PC-3 (cell line): ENCODE measurements at places on chromosomes 2 and 18.
A peak's percentile ranks its signal among the peaks of the same experiment; 100 is the strongest.

- no peak for DNase-seq
These were observed 118.0 kb downstream of the MIB1 start for GRCh38 chr18:21858544-21858943.

DNA sequence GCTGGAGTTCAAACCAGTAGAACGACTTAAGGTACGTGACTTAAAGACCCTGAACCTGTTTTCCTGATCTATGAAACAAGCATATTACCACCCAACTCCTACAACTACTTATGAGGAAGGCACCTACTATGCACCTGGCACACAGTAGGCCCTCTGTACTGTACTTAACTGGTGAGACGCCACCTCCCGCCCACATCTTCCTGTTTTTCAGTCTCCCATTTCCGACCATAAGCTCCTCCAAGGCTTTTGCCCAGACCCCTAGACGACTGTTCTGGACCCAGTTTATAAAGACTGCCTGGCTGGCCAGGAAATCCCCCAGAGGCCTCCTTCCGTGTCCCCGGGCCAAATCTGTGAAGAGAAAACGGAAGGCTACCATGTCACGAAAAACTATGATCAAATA lies 1.5 kb downstream of the GALNT14 start:
- no peak for DNase-seq

DNA sequence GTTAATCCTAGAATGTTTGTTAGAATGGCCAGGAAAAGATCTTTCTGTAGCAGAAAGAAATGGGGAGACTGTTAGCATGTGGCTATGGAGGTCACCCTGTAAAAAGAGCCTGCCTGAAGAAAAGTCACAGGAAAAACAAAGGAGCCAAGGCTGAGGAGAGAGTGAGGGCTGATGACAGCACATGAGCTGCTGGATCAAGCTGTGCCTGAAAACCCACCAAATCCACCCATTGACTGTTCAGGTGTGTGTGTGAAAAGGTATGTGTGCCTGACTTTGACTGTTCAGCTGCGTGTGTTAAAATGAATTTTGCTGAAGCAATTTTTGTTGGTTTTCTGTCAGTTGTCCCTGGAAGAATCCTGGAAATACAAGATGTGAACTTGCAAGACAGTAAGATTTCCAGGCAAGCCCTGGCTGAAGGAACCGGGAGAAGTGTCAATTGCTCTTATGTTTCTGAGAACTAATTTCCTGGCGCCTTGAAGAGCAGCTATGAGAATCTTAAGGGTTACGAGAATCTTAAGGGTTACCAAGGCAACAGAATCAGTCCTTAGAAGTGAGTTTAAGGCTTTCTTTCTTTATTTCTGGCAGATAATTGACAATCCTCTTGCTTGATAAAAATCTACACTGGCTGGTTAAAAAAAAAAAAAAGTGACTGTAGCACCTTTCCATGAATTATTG lies 73.0 kb upstream of the LGALSL start:
- no peak for DNase-seq

GRCh38 chr2:96945014-96945413 lies 41.4 kb downstream of the FAM178B start:
- no peak for DNase-seq

GRCh38 chr2:172270278-172271079 lies 156.9 kb upstream of the ITGA6 start:
- DNase-seq, result no peak

DNA sequence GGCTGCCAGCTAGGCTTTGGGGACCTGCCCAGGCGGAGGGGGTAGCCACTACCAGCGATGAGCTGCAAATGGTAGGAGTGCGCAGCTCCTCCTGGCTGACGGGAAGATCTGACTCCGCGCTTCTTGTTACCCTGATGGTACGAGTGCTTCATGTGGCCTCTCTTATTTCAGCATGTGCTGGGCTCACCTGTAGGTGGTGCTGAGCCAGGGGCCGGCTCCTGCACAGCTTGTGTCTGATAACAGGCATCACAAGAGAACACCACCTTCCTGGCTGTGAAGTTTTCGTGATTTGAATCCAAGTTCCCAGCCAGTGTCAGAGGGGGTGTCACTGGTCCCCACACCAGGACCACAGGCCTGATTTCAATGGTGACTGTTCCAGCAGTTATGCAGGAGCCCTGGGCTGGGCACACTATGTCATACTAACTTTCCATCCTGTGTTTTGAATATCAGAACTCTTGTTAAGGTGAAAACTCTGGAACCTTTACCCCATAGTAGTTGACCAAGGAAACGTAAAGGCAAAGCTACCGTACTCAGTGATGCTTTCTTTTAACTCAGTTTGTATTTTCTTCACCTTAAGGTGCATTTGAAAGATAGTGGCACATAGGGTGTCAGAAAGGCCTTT lies 28.0 kb downstream of the APCDD1 start:
- no peak for DNase-seq

DNA sequence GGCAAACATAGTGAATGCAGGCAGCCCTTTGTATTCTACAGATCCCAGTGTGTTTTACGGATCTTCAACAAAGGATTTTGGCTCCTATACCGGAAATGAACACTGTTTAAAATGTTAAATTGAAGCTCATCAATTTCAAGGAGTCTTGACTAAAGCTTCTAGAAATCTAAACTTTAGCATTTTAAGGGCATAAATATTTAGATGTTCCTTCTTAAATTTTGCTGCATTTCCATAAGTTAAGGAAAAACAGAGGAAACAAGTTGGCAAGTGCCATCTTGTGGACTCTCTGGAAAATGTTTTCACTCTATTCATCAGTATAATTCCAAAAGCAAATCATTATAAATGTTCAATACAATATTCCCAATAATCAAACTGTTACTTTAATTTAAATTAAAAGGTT lies 19.6 kb downstream of the CHN1 start:
- DNase-seq, result peak; percentile 41

DNA sequence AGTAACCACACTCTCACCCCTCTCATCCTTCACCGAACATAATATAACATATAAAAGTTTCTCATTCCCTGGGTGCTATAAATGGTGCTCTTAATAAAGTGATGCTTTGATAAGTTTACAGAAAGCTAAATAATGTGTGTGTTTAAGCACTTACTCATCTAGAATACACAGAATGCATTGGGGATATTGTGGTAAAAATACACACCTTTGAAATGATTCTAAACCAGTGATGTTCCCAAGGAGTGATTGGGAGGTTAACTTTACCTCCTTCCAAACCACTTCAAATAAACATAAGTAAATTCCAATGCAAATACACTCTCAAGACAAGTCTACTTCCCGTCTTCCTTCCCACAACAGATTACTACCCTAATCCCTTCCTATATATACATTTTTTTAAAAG lies 85.3 kb upstream of the TWSG1 start:
- peak; percentile 49 for DNase-seq

- DNase-seq, result peak; percentile 64
These were observed 229.2 kb downstream of the GLI2 start for GRCh38 chr2:120964819-120965218.

GRCh38 chr18:9825571-9826073 lies 60.2 kb upstream of the TXNDC2 start:
- peak; percentile 95 for DNase-seq

GRCh38 chr18:48656582-48656981 lies 117.8 kb downstream of the CTIF start:
- DNase-seq, result no peak

- no peak for DNase-seq
These were observed 91.2 kb upstream of the LDAH start for GRCh38 chr2:20914087-20914486.

DNA sequence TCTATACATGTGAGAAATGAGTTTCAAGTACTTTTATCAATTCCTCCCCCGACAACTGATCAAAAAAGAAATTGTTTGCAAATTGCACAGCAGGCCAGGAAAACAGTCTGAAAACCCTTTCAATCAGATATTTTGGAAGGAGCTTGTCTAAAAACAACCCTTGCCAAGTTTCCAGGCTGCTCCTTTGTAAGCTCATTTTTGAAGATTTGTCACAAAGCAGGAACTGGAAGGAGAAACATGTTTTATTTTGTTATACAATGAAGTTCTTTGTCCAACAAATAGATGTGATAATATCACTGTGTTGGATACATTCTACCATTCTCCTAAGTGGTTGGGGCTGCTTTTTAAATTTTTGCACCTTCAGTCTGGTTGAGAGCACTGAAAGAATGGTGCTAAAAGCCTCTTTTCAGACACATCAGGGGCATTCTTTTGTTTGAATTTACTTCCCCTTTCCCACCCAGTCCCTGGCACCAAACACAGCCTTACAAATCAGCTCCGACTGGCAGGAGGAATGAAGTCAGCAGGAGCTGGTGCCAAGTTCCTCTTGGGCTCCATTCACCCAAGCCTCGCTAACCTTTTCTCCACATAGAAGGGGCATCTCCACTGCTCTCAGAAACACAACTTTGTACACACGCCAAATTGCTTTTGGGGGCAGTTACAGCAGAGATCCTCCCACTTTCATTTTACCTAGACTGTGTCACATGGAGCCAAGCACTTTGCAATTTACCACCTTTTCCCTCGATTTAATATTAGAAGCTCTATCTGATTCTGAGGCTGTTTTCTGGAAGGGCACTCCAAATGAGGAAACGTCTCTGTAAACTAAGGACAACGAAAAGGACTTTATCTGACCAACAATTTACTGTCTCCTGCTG lies 88.0 kb downstream of the C1D start:
- DNase-seq, result peak; percentile 38

GRCh38 chr2:28684142-28684858 lies 67.3 kb upstream of the PPP1CB start:
- DNase-seq, result no peak

DNA sequence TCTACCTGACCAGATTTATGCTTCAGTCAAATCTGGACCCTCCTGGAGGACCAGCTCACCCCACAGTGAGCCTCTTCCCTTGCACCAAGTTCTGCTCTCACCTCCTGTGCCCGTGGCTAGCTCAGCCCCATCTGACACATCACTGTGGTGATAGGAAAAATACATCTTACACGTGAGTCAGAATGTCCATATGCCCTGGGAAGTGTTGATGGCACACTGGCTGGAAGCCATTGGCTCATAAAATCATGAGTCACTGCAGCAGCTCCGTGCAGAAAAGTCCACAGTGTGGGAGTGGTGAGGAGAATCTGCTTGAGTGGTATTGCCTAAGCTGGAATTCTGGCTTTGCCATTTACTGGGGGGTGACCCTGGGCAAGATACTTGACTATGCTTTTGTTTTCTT lies 42.6 kb upstream of the RAPGEF4 start:
- peak; percentile 99 for DNase-seq

GRCh38 chr18:21820033-21820810 lies 79.6 kb downstream of the MIB1 start:
- DNase-seq, result peak; percentile 28

DNA sequence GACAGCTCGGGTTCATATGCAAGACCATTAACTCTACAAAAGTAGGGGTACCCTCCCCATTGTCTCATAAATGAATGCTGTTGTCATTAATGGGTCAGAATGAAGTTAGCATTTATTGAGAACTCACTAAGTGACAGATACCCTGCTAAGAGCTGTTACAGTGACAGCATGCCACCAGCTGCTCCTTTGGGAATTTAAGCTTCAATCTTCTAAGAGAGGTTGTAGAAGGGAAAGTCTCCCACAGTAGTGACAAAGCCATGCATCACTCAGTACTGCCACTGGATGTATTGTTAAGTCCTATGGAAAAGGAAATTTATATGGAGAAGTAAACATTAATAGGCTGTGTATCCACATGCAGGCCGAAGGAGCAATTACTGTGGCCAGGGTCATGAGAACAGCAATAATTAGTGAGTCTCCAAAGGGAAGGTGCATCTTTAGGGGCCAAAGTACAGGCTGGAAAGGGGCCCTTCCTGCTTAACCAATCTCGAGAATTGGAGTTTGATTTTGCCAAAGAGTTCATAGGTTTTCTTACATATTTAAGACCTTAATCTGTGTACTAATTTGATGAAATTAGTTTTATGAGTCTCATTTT lies 64.5 kb upstream of the FAM124B start:
- no peak for DNase-seq

DNA sequence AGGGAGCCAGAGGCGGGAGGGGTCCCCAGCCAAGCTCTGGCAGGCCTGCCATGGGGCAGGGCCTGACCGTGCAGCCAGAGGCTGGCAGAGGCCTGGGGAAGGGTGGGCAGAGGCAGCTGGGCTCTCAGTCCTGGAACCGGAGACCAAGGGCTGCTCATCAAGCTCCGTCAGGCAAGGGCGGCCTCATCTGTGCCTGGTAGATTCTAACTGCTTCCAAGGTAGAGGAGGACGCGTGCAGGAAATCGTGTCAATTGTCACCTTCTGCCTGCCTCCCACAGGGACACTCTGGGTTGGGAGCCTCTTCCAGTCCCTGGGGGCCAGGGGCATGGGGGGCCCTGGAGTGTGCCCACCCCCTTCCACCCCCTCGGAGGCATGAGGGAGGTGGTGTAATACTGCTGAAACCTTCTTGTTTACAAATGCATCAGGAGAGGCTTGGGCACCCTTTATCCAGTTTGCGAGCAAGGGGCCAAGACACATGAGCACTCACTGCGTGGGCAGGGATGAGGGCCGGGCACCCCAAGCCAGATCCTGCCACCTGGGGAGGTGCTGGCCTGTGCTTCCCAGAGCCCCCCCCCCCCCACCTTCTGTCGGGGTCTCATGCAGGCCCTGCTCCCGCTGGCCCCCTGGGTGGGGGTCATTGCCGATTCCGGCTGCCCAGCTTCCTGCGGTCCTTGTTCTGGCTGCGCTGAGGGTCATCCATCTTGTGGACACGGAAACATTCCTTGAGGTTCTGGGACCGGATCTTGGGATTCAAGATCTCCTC lies 9.0 kb downstream of the SNORC start:
- DNase-seq, result no peak

DNA sequence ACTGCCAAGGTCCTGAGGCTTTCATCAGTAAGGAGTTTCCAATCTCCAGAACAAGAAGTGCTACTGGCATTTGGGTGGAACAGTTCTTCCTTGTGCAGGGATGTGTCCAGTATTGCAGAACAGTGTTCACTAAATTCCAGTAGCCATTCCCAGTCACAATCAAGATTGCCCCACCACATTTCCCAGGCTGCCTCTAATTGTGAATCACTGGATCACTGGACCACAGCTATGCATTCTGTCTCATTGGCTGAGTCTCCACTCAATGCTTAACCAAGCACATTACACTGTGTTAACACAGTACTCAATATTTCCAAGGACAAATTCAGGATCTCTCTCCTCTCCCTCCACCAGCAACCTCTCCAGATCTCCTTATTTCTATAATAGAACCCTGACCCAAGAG lies 160.2 kb upstream of the CCDC150 start:
- DNase-seq, result no peak

DNA sequence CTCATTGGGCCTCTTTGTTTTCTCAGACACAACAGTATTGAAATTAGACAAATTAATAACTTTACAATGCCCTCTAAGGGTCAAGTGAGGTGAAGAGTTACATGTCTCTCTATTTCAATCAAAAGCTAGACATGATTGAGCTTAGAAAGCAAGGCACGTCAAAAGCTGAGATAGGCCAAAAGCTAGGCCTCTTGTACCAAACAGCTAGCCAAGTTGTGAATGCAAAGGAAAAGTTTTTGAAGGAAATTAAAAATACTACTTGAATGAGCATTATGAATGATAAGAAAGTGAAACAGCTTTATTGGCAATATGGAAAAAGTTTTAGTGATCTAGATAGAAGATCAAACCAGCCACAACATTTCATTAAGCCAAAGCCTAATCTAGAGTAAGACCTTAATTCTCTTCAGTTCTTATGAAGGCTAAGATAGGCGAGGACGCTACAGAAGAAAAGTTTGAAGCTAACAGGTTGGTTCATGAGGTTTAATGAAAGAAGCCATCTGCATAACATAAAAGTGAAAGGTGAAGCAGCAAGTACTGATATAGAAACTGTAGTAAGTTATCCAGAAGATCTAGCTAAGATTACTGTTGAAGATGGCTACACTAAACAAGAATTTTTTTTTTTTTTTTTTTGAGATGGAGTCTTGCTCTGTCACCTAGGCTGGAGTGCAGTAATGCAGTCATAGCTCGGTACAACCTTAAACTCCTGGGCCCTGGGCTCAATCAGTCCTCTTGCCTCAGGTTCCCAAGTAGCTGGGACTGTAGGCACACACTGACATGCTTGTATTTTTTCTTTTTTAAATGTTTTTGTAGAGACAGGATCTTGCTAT lies 65.5 kb downstream of the FAM117B start:
- no peak for DNase-seq
